ENCODE measurements at places on chromosomes 6 and 20.

DNA sequence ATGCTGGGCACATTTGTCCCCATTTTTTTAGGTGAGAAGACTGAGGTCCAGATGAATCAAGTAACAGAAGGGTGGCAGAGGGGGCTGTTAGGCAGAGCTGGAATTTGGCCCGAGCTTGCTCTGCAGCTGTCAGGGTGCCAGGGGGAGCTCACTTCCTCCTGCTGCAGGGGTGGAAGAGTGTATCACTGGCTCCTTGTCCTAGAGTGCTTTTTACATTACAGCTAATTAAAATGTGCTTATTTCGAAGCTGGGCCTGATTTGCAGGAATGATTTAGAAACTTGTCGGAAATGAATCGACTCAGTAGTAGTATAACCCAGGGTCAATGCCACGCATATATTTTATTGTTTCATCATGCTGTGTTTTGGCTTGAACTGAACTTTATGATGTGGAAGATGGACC is 11.1 kb downstream of the TOX2 start:
- DNase-seq = no peak

GRCh38 chr6:154931711-154932424 is 63.2 kb upstream of the TIAM2 start:
- DNase-seq = no peak

DNA sequence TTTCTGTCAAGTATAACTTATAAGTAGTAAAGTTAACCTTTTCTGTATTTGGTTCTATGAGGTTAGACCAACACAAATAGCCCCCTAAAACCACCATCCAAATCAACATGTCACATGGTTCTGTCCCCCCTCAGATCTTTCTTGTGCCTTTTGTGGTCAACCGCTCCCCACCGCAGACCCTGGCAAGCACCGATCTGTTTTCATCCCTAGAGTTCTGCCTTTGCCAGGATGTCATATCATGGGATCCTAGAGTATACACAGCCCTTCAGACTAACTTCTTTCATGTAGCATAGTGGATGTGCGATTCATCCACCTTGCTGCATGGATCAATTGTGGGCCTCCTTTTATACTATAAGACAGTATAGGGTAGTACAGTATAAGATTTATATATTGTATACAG is 124.3 kb downstream of the BCAS1 start:
- DNase-seq = no peak

DNA sequence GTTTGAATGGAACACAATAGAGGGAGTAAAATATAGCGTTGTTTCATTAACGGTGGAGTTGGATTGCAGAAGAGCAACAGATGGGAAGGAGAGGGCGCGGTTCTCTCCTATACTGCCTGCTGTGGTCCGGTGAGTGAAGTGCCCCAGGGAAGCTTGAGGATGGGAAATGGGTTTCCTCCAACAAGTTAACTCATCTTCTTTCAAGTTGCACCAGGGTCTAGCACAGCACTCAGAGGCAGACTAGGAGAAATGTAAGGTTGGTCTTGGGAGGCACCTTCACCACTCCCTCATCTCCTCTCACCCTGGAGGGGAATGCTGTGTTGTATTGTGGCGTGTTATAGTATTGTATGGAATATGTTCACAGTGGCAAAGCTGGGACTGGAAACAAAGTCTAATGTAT is 96.9 kb upstream of the SLC24A3 start:
- no peak for DNase-seq

DNA sequence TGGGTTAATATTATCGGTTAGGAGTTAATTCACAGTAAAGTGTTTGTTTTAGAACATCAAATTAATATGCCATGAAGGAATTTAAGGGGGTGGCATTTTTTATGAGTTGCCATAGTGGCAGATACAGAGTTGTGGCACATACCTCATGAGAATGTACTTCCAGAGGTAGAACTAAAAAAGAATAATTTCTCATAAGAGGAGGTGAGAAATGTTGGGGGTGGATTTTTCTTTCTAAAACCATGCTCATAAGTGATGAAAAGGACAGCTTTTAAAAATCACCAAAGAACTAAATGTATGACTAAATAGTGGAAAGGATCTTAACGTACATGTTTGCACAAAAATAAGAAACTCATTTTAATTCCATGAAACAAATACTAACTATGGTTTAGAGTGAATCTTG is 58.7 kb downstream of the SHLD1 start:
- no peak for DNase-seq

- DNase-seq = no peak
Measured at GRCh38 chr20:50142812-50143211, 10.7 kb downstream of the PEDS1 start.

- DNase-seq = no peak
Measured at GRCh38 chr6:150200428-150201100, 57.7 kb downstream of the PPP1R14C start.

- DNase-seq = no peak
Measured at GRCh38 chr6:44001318-44002066, 125.8 kb downstream of the MRPL14 start.

GRCh38 chr6:163189609-163190008 is 224.9 kb upstream of the QKI start:
- DNase-seq = no peak

DNA sequence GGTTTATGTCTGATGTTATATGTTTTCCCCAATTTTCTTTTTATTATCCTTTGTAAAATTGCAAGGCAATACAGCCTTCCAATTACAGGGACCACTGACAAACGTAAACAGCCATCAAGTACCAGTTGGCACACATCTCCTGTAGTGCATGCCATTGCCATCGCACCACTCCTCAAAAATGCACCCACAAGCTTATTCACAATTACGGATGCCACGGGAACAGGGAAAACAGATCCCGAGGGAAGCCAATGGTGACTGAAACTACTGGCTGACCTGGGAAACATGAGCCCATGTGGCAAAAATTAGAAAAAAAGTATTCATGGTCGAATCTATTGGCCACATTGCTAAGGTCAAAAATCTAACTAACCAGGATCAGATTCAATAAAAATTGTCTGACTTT is 395.2 kb downstream of the PAX1 start:
- no peak for DNase-seq

DNA sequence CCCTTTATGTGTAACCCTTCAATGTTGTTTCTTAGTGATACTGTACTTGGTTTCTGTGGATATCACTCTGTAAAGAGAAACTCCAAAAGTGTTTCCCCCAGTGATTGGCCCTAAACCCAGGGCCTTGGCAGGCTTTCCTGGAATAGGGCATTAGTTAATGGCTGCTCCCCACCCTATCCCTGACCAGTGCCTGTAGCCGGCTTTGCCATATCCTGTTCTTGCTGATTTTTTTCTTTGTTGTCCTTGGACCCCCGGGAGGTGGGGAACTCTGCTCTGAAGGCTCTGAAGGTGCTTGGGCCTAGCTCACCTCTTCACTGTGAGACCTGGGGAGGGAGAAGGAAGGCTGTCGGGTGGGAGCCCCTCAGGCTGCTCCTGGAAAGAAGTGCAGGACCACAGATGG is 120.1 kb downstream of the TCP11 start:
- DNase-seq = no peak

- DNase-seq = no peak
Measured at GRCh38 chr6:156590482-156590881, 186.7 kb upstream of the ARID1B start.
